NCI-H446 treated with DMSO at 0.1 percent for 48 hours (cell line): ENCODE measurements at places on chromosomes 5 and 9.
A peak's percentile ranks its signal among the peaks of the same experiment; 100 is the strongest.

DNA sequence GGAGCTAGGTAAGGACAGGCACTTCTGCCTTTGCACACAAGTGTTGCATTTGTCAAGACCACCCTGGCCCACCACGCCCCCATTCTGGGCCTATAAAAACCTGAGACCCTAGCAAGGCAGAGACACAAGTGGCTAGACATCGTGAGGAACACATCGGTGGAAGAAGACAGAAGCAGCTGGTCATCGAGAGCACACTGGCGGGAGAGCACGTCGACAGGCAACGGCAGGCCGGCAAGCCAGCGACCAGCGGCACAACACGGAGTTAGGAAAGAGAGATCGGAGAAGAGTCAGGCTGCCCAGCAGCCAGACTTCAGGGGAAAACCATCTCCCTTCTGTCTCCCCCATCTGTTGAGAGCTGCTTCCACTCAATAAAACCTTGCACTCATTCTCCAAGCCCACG is 76.1 kb downstream of the HRH2 start:
- DNase-seq: no peak

GRCh38 chr9:98302150-98302549 is 46.7 kb upstream of the TBC1D2 start:
- DNase-seq: no peak

DNA sequence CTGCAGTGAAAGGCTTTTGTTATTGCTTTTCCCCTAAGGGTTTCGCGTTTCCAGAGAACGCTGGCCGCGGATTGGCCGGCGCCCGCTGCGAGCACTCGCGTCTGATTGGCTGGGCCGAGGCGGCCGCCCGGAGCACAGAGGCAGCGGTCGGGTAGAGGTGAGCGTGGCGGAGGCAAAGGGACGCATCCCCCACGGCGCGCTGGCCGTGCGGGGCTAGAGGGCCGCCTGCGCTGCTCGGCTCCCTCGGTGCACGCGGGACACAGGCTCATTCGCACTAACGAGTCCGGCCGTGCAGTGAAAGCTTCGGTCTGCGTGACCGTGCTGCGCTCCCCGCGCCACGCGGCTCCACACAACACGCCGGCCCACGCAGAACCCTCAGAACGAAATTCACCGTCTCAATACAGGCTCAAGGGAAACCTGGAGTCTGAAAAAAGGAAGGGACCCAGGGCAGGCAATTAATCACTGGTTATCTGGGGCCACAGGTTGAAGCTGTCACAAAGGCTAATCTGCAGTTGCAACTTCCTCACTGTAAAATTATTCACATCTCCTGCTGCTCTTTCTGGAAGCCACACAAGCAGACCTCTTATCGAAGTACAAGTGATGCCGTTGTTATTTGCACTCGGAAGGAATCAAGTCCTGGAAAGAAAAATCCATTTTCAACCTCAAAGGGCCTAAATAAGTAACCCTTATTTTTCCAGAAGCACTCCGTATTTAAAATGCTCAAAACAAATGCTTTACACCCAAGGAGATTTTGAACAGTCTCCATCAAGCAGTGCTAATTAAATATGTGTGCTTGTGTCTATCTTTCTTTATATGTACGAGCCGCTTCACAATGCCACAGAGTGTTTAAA is 94.6 kb downstream of the ZNF608 start:
- peak; percentile 72 for DNase-seq

- no peak for DNase-seq
These were observed 439 bp upstream of the DDX46 start for GRCh38 chr5:134758176-134758503.

DNA sequence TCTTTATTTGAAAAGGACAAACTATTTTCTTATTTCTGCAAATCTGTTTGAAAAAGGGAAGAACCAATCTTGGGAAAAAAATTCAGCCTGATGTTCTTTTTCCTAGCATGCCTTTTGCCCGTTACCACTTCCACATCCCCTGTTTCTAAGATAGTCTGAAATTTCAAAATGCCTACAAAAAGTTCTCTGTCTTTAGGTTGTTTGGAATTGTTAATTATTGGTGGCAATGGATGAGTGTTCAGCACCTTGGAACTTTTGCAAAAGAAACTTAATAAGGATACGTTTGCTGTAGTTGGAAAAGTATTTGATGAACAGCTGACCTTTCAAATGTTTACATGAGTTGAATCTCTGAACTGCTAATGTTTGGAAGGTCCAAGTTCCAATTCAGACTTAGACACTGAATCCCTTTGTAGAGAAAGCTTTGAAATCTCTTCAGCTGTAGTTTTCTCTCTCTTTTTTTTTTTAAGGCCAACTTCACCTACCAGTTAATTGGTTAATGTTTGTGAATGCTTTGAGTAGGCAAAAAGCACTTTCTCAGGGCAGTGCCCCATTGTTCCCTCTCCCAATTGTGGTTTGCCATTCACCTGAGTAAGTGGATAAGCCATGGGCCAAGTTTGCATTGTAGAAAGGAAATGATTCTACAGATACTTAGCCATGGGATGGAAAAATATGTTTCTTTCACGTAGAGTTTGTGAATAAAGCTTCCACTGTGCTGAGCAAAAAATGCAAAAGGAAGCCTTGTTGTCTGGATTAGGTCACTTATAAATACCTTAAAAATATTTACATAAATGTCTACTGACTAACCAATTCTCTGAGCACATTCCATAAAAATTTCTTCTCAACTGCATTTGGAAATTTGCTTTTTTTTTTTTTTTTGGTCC is 156.4 kb upstream of the ELL2 start:
- DNase-seq: no peak

DNA sequence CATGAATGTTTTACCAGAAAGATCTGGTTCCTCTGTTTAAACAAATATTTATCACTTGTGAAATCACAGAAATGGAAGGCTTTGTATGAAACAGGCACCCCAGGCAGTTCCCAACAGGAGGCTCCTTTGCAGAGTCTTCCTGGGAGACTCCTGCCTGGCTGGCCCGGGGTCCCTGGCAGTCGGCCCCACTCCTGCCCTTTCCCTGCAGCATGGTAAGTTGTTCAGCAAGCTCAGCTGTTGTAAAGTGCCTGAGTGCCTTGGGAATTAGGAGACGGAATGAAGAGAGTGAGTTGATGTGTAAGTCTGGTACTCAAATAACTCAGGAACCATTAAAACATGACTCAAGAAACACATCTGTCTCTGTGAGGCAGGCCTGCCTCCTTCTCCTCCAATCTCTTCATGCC is 17.5 kb upstream of the LHFPL2 start:
- DNase-seq: no peak

- DNase-seq: no peak
These were observed 87.8 kb upstream of the PPP1R26 start for GRCh38 chr9:135391759-135392158.

- no peak for DNase-seq
These were observed 651.3 kb downstream of the PTPRD start for GRCh38 chr9:9961487-9961886.

DNA sequence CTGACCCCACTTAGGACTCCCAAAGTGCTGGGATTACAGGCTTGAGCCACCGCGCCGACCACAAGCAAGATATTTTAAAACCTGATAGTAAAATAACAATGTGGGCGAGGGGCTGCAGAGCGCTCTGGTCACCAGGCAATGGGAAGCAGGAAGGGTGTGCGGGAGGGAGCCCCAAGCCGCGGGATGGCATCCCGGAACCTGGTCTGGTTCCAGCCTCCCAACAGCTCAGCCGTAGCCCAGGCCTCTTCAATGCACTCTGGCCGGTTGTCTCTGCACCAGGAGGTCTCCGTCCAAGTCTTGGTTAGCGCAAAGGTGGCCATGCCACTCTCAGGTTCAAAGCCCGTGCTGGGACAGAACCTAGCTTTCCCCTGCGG is 694 bp upstream of the UAP1L1 start:
- DNase-seq: no peak

DNA sequence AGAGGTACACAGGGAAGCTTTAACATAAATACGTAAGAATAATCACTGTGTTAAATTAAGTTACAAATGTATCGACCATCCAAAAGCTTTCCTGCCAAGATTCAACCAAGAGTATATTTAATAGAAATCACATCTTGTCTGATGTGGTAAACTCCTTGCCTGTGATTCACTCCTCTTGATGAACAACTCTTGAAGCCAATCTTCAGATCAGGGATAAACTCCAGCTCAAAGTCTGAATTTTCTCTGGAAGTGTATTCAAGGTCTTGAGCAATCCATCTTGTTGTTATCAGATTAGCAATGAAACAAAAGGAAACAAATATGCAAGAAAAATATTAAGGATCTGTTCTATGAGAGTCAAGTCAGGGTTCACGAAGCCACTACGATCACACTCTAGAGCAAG is 170.0 kb upstream of the ADAMTS16 start:
- DNase-seq: no peak
